EH (cell line): ENCODE measurements at places on chromosomes 4 and X.

- DNase-seq = no peak
These were observed 167.2 kb upstream of the SLIT2 start for GRCh38 chr4:20084488-20084887.

GRCh38 chrX:120251471-120252011 lies 929 bp downstream of the ZBTB33 start:
- peak; percentile 44 for DNase-seq

- DNase-seq = no peak
These were observed 11.3 kb downstream of the GC start for GRCh38 chr4:71772592-71772991.

DNA sequence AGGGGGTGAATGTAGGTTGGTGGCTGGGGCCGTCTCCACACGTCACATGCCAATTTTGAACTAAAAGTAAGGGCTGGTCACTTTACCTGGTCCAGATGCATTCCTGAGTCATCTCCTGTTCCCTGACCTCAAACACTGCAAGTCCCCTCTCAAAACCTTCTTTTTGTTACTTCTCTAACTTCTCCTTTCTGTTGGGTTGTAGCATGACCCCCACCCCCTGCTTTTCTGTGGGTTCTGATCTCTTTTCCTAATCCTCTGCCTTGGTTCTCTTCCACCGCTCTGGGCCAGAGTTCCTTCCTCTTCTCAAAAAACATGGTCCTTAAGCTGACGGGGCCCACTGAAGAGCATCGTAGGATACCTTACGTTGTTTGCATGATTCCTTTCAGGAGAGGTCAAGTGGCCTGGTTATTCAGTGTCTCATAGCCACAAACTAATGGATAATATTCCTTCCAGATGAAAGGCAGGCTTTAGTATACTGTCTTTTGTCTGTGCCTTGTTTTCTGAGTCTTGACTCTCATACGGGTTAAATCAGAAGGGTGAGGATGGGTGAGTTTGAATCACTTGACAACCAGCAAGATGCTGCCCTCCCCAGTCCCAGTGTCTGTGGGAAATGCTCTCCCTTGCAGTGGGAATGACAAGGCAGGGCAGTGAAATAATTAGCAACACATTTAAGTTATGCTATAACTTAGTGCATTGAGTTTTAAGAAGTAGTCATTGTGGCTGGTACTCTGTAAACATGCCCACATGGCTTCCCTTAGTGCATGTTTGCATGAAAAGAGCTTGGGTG lies 15.1 kb downstream of the SMS start:
- peak; percentile 45 for DNase-seq

DNA sequence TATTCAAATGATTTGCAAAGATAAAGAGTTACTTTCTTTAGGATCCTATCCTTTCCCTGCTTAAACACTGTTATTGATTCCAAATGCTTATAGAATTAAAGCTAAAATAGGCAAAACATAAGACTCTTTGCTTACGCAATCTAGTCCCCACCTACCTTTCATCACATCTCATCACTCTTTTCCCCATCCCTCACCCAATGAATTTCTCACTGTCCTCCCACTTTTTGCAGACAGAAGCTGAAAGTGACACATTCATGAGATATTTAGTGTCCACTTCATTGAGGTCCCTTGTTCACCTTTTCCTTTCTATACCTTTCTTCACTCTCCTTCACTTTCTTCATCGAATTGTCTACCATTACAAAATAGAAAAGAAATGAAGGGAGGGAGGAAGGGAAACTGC lies 424 bp downstream of the SATL1 start:
- no peak for DNase-seq

DNA sequence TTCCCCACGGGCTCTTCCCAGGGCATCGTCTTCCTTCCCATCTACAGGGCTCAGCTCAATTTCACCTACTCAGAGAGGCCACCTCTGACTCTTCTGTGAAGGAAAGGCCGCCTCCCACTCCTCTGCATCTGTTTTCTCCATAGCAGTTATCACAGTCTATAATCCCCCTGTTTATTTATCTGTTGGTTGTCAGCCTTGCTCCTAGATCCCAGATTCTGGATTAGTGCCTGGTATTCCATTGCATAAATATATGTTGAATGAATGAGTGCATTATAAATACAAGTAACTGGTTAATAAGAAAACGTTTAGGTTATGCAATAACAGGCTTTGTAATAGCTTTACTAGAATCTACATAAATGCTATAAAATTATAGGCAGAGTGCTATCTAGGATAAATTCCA lies 52.9 kb downstream of the NSG1 start:
- DNase-seq = no peak

DNA sequence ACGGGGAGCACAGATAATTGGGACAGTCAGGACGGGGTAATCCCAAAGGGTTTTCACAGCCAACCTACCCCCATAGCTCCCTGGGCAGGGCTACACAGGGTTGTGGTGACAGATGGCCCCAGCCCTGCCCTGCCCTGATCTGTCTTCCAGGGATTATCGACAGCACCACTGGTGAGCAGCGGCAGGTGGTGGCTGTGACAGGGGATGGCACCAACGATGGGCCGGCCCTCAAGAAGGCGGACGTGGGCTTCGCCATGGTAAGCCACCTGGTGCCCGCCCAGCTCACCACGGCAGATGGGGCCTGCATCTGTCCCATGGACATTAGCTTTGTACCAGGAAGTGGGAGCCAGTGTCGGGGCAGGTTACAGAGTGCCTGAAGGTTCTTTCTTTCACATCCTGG lies 39.3 kb downstream of the ATP2B3 start:
- DNase-seq = no peak

- DNase-seq = peak; percentile 64
These were observed 10.5 kb downstream of the ACSL1 start for GRCh38 chr4:184815046-184815877.

DNA sequence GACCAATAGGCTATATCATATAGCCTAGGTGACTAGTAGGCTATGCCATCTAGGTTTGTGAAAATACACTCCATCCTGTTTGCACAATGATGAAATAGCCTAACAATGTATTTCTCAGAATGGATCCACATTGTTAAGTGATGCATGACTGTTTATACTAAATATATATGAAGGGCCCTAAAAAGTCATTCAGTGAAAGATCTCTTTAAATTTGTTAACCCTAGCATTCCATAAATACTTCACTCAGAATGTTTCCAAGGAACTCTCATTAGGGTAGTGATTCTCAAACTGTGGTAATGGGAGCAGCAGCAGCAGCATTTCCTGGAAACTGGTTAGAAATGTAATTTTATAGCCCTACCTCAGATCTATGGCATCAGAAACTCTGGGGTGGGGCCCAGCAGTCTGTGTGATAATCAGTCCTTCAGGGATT lies 74.9 kb downstream of the PRRG1 start:
- peak; percentile 78 for DNase-seq

DNA sequence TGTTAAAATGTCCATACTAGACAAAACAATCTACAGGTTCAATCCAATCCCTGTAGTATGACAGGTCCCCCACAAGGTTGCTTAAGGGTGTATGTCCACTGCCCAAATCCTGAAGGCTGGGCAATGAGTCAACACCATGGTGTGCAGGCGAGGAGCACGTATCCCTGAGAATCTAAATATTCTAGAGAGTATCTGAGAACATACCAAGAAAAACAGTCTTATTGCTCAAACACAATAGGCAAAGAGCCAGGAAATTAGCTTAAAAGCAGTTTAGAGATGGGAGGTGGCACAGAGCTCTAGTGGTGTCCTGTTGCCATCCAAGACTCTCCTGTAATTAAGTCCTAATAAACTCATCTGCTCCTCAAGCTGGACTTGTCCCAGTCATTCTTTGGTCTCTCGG lies 37.0 kb downstream of the RCHY1 start:
- no peak for DNase-seq

GRCh38 chr4:4555916-4556315 lies 14.1 kb upstream of the STX18 start:
- peak; percentile 98 for DNase-seq

DNA sequence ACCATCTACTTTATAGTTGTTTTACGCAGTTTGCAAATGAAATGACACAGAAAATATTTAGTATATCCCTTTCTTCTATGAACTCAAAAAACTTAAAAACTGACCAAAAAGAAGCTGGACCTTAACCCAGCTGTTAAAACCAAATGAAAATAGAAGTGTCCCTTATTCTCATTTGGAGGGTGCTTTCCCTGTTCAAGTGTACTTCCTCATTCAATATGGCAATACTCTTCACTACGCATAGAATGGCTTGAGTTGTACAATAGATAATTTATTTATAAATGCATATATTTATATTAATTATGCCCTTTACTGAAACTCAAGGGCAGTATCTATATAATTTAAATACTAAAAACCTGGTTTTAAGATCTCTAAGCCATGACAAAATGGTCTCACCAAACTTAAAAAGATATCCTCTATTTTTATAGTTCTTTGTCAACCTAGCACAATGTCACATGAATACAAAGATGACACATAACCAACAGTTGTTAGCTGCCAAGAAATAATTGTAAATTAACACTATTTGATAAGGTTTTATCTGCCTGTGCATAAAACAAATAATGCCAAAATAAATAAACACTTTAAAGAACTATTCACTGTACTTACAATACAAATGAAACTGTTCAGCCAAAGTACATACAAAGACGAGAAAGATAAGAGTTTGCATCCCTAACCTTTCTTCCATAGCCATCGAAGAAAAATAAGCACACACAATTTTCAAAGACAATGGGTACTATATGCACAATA lies 25.2 kb downstream of the YTHDC1 start:
- DNase-seq = no peak

GRCh38 chr4:6329478-6330383 lies 60.1 kb downstream of the WFS1 start:
- DNase-seq = no peak

DNA sequence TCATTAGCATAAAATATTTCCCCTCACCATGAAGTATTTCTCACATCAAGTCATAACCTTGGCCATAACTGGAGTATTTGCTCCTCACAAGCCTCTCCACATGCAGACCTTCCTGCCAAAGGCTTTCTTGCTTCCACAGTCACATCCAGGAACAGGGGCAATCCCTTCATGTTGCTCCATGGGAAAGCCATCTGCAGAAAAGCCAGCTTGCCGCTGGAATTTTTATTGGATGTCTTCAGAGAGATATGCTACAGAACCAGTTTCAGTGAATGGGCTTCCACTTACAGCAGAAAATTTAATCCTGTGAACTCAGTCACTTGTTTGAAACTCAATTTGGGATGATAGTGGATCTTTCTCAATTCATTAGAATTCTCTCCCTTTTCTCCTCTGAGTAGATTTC lies 3.2 kb upstream of the CDKN2AIP start:
- DNase-seq = peak; percentile 65

GRCh38 chrX:153776120-153776599 lies 4.7 kb upstream of the SRPK3 start:
- no peak for DNase-seq

DNA sequence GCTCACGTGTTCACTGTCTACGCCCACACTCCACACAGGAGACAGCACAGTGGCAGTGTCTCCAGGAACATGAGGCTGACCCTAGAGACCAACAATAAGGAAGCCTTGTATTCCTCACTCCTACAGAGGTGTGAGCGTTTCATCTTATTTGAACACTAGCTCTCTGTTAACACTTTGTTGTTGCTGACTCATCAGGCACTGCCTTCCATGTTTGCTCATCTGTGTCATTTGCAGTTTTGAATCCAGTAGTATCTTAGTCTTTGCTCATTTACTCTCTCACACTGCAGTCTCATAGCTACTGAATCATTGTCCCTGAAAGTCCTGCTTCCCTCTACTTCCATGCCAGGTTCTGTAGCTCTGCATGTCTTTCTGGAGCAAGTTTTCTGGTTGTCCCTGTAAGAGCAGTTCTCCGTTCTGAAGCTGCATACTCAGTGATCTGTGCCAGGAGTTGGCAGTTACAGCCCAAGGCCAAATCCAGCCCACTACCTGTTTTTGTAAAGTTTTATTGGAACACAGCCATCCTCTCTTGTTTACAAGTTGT lies 80.3 kb upstream of the DCLK2 start:
- peak; percentile 70 for DNase-seq

DNA sequence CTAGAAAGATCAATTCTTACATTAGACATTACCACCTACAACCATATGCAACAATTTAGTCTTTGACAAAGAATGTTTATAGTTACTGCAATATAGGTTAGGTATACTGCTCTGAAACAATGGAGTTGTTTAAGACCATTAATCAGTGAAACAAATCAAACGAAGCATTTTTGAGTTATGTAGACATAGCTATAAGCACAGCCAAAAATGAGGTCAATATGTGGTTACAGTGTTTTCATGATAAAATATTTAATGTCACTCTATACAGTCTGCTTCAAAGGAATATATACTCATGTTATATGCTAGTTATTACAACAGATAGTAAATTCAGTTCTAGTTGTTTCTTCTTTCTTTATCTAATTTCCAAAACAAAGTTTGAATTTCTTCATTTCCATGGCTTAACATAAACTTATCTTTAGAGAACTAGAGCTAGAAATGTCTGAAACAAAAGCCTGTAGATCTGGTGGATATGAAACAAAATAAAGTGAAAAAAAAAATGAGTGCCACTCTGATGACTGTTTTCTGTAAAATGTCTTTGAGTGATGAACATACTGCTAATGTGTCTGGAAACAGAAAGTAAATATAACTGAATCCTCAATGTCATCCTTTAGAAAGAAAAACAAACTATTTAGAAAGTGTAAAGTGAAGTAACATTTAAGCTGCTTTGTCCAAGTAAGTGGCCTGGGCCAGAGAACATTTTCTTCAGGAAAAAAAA lies 809.0 kb downstream of the FAT4 start:
- peak; percentile 23 for DNase-seq

GRCh38 chrX:3271834-3272186 lies 74.6 kb downstream of the MXRA5 start:
- peak; percentile 88 for DNase-seq

DNA sequence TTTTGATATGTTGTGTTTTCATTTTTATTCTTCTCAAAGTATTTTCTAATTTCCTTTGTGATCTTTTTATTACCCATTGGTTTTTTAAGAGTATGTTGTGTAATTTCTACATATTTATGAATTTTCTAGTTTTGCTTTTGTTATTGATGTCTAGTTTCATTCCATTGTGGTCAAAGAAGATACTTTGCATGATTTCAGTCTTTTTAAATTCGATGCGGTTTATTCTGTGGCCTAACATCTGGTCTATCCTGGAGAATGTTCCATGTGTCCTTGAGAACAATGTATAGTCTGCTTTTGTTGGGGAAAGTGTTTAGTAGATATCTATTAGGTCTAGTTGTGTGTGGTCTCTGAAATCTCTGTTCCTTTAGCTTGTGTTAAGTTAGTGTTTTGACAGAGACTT lies 46.2 kb downstream of the PPEF1 start:
- no peak for DNase-seq

DNA sequence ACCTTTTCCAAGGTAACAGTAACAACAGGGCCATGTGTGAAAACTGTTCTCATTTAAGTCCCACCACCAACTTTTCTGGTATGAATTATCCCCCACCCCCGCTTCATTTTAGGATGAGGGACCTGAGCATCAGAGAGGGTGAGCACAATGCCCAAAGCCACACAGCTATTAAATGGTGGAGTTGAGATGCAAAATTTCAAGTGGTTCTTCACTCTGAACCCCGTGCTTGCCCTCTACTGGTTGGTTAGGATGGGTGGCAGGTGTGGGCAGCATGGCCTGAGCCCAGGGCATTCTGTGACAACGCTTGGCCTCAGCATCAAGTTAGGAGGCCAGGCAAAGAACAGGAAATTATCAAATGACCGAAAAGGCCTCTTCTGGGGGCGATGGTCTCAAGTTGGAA lies 33.5 kb downstream of the MED28 start:
- no peak for DNase-seq
